Neural crest cell (in vitro differentiated cells): ENCODE measurements at places on chromosomes 4 and X.
A peak's percentile ranks its signal among the peaks of the same experiment; 100 is the strongest.

GRCh38 chr4:126742048-126742447, 890.7 kb upstream of the INTU start:
- no peak for DNase-seq

GRCh38 chrX:110646386-110646785, 149.2 kb downstream of the CHRDL1 start:
- no peak for DNase-seq

- DNase-seq: no peak
These were observed 81.2 kb downstream of the SPRY1 start for GRCh38 chr4:123477711-123478209.

DNA sequence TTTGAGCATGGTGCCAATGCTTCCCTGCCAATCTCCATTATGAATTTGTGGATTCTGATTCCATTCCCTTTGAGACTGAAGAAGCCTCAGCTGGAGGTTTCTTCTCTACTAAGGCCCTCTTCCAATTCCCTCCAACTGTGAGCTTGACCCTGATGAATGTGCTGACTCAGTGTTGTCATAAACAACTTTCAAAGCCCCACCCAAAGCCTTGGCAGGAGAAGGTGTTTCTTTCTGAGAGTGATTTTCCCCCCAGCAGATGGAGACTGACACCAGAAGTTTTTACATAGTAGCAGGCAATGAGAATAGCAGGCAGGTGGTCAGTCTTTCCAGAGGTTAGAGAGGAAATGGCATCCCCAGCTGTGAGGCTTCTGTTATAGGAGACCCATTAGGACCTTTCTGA, 53.1 kb downstream of the OCRL start:
- no peak for DNase-seq

DNA sequence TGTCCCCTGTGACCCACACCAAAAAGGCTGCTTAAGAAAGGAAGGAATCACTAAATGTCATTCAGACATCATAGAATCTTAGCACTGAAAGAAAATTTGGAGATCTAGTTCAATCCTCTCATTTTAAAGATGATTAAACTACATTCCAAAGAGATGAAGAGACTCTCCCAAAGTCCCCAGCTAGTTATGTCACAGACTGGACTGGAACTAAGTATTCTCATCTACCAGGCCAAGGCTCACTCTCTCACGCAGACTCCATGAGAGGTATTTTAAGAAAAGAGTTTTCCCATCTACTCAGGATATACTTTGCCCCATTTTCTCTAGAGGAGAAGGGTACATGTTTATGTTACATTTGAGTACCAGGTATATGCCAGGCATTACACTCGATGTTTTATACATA, 6.9 kb downstream of the FABP2 start:
- DNase-seq: no peak

DNA sequence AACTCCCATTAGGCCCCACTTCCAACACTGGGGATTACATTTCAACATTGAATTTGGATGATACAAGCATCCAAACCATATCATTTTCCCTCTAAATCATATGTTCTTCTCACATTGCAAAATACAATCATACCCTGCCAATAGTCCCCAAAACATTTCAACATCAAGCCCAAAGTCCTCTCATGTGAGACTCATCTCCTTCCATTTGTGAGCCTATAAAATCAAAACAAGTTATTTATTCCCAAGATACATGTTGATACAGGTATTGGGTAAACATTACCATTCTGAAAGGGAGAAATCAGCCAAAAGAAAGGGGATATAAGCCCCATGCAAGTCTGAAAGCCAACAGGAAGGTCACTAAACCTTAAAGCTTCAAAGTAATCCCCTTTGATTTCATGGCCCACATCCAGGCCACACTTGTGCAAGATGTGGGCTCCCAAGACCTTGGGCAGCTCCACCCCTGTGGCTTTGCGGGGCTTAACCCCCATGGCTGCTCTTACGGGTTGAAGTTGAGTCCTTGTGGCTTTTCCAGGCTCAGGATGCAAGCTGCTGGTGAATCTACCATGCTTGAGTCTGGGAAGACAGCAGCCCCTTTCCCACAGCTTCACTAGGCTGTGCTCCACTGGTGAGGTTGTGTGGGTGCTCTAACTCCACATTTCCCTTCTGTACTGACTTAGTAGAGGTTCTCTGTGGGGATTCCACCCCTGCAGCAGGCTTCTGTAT, 40.6 kb upstream of the SERTM2 start:
- DNase-seq: no peak

DNA sequence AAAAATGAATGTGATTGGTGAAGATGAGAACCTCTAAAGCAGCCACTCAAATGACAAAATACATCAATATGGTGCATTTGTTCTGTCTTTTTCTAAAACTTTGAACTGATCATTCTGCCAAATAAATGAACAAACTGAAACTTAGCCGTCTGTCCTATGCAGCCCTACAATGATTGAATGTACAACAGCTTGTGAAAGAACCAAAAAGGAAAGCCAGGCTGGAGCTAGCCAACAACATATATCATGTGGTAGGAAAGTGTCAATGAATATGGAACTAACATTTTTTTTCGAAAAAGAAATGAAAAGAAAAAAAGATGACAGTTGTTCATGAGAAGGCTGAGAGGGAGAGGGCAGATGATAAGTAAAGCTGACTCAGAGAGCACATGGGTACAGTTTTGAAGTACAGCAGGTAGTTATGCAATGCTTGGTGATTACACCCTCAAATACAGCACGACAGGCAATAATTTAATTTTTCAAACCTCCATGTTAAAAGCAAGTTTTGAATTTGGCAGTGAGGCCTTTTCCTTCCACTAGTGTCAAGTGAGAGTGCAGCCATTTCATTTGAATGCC, 21.2 kb upstream of the SLC7A11 start:
- no peak for DNase-seq

DNA sequence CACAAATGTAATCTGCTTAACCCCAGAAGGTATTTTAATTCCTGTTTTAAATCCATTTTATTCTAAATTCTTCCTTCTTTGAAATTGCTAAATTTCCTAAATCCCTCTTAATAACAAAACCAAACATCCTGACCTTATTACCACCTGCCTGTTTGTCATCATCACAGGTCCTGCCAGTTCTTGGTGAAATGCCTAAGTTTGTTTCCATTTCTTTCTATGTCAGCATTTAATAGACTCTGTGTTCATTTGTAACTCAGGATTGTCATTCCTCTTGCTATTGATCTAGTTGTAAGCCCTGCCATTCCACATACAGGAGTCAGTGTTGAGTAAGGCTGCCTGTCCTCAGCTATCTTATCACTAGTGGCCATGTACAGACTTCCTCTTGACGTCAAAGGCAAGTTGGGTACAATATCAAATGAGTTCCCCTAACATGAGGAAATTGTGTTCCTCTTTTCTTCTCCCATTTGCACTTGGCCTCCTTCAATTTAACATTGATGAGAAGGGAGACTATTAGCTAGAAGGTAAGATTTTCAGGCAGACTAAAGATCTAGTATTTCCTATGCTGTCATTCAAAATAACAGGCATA, 440.1 kb downstream of the AFF2 start:
- no peak for DNase-seq

DNA sequence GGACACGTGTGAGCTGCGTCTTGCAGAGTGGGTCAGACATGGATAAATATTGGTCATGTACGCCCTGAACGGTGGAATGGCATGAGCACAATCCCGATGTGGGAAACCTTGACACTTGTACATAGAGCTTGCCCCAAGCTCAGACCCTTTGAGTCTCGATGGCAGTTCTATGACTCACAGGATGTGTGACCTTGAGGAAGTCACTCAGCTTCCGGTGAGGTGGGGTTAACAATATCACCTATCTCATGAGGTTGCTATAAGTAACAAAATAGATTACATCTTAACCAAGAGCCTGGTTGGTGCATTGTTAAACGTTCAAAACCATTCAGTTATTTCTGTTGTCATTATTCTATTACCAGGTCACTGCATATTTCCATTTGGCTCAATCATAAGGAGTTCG, 109.1 kb upstream of the TBL1X start:
- no peak for DNase-seq

DNA sequence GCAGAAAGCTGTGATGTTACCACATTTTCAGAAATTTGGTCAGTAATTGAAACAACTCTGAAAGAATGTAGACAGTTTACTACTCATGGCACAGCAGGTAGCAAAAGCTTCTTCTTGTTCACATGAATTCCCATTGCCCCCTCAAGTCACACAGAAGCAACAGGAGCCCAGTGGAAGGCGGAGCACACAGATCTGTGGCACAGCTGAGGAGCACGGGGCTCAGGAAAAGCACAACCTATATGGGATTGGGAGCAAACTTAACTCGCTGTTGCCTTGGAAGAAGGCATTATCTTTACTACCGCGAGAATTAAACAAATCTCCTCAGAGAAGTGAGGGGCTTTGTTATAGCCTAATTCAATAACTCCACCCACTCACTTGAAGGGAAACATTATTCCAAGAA, 358.5 kb downstream of the SPOCK3 start:
- DNase-seq: no peak

GRCh38 chr4:84035568-84035967, 463.5 kb downstream of the NKX6-1 start:
- DNase-seq: no peak

GRCh38 chr4:62912531-62912930, 1496.7 kb downstream of the TECRL start:
- no peak for DNase-seq

GRCh38 chrX:154751669-154752271, 893 bp upstream of the GAB3 start:
- no peak for DNase-seq

DNA sequence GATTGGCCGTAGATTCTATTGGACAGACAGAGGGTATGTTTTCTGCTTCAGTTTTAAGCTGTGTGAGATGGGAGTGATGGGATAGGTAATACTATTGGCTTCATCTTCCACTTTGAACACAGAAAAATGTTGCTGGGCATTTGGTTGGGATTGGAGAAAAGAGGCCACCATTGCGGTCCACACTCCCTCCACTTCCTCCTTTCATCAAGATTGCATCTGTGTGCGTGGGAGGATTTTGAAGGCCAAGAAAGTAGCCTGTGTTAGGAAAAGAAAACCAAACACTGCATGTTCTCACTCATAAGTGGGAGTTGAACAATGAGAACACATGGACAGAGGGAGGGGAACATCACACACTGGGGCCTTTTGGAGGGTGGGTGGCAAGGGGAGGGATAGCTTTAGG, 56.4 kb downstream of the EGF start:
- no peak for DNase-seq

- no peak for DNase-seq
These were observed 551.4 kb upstream of the IGFBP7 start for GRCh38 chr4:57661517-57662090.

DNA sequence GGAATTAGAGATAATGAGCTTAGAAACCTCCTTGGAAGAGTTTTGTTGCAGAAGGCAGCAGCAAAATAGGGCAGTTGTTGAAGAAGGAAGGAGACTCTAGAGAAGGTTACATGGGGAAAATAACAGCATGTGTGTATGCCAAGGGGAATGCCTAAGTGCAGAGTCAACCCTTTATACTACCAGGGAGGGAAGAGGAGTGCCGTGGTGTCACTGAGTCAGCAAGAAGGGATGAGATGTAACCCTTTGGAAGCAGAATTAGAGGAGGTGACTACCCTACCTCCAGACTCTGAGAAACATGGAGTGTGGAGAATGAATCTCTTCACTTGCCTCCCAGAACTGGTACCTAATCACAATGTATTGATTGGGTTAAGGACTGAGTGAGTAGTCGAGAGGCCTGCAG, 6.7 kb upstream of the GABRE start:
- no peak for DNase-seq

DNA sequence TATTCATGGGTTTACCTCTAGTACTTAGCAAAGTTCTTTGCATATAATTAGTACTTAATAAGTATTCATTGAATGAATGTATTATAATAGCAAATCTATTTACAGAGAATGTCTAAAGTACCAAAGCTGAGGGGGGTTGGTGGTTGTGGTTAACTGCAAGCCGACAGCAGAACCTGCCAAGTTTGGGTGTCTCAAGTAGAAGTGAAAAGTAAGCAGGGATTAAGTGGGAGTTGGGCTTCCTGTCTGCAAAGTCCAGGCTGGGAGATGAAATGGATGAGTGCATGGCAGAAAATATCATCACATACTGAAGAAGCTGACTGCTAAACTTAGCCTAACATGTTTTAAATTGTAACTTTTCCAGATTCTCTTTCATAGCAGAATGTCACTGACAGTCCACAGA, 169.6 kb downstream of the CAMK2D start:
- no peak for DNase-seq

GRCh38 chr4:148430854-148431253, 11.4 kb downstream of the NR3C2 start:
- no peak for DNase-seq

- no peak for DNase-seq
These were observed 18.4 kb upstream of the CWH43 start for GRCh38 chr4:48967631-48968030.

DNA sequence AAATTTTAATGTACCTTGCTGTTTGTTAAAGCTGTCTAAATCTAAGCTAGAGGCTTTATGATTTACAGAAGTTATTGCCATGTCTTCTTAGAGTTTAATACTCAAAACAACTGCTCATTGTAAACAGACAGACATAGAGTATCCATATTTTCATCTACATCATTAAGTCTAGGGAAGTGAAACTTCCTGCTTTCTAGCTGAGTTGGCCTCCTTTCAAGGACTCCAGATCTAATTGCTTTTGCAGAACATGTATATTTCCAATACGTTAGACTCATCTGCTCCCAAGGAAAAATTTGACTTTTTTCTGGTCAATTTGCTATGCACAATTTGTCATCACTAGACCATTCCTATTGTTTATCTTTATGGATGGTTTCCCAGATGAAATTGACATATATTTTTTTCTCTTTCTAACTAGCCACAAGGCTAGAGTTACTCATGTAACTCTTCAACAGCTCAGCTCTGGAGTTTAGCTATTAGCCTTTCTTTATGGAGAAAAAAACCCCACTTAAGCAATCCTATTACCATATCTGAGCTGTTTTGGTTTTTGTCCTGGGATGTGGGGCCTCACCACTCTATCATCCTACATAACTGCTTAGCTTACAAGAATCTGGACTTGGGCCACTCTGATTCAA, 122.9 kb downstream of the PPA2 start:
- no peak for DNase-seq

GRCh38 chrX:107935200-107935599, 47.0 kb downstream of the TEX13B start:
- no peak for DNase-seq

DNA sequence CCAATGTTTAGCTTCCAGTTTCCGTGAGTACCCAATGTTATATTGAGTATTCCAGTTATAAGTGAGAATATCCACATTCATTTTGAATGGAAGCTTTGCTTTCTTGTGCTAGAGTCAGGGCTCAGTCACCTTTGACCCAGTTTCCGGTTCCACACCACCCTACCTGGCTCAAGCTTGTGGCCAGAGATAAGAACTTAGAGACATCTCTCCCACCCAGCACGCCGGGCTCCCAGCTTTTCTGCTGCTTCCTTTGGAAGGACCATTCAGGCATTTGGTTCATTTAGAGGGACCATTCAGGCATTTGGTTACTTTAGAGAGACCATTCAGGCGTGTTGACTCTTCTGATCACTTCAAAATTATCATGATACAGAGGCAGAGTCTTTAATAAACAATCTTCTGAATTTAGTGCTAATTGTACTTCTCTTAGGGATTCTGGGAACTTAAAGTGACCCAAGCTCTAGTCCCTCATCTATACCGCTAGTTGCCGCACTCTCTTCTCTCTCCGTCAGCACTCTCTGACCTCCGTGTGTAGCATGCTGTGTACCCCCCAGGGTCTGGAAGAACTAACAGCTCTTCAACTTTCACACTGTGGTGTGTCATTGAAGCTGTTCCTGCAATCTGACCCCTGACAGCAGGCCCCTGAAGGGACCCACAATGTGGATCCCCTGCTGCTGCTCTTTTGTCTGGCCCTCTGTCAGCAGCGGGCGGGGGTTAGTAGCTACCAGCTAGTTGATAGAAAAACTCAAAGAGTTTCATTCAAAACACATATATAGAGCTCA, 943.1 kb downstream of the ARAP2 start:
- peak; percentile 9 for DNase-seq
